ENCODE measurements at places on chromosomes 5 and 9. TPM values are rescaled to one million over a fixed set of nuclear protein-coding genes. Genes with fewer than 3 reads are reported as not detected.

Gene PCDH12
- total RNA-seq = not detected

Gene TRIM36
- not detected for total RNA-seq

Gene NRARP
- 1.5 TPM for total RNA-seq

Gene PCDHGC5
- not detected for total RNA-seq

Gene LHX2
- total RNA-seq = not detected

Gene JADE2
- 126 TPM for total RNA-seq

All from CD8-positive, alpha-beta T cell (primary cell).